Dermis blood vessel endothelial cell (primary cell): ENCODE measurements at places on chromosomes 2 and 18. TPM values are rescaled to one million over a fixed set of nuclear protein-coding genes. Genes with fewer than 3 reads are reported as not detected.

The RBM45 gene
- total RNA-seq: 23.0 and 27.4 TPM in 2 replicates

The CNGA3 gene
- under 0.01 TPM in 1 of 2 replicates, not detected in the other for total RNA-seq

The HRH4 gene
- 0.19 TPM in 1 of 2 replicates, not detected in the other for total RNA-seq

The CACNB4 gene
- 0.14 and 0.17 TPM in 2 replicates for total RNA-seq

The LRRFIP1 gene
- total RNA-seq: 198 and 305 TPM in 2 replicates

The ITPRID2 gene
- 191 and 211 TPM in 2 replicates for total RNA-seq

The UGT1A5 gene
- total RNA-seq: not detected in 2 replicates

The ARHGAP15 gene
- not detected in 2 replicates for total RNA-seq

The TMEM178A gene
- not detected in 2 replicates for total RNA-seq

The IL1R2 gene
- total RNA-seq: 0.28 and 0.34 TPM in 2 replicates

The C2orf72 gene
- total RNA-seq: under 0.01 and 1.1 TPM in 2 replicates

The AKAIN1 gene
- not detected in 2 replicates for total RNA-seq

The NAB1 gene
- 38.8 and 64.2 TPM in 2 replicates for total RNA-seq

The HJURP gene
- 10.4 and 19.8 TPM in 2 replicates for total RNA-seq

The ANKRD30B gene
- under 0.01 TPM in 1 of 2 replicates, not detected in the other for total RNA-seq

The CNTNAP5 gene
- total RNA-seq: not detected in 2 replicates

The NEU4 gene
- not detected in 2 replicates for total RNA-seq

The MYO1B gene
- 131 and 133 TPM in 2 replicates for total RNA-seq

The ANKMY1 gene
- total RNA-seq: 6.3 and 6.8 TPM in 2 replicates

The LYG1 gene
- total RNA-seq: 0.28 and 1.2 TPM in 2 replicates

The TUBB8B gene
- total RNA-seq: 0.14 TPM in 1 of 2 replicates, not detected in the other

The SAG gene
- total RNA-seq: 0.19 TPM in 1 of 2 replicates, not detected in the other

The EGR4 gene
- not detected in 2 replicates for total RNA-seq

The DCDC2C gene
- under 0.01 and 0.09 TPM in 2 replicates for total RNA-seq
